ENCODE measurements at places on chromosomes 7 and 10.
A peak's percentile ranks its signal among the peaks of the same experiment; 100 is the strongest.

DNA sequence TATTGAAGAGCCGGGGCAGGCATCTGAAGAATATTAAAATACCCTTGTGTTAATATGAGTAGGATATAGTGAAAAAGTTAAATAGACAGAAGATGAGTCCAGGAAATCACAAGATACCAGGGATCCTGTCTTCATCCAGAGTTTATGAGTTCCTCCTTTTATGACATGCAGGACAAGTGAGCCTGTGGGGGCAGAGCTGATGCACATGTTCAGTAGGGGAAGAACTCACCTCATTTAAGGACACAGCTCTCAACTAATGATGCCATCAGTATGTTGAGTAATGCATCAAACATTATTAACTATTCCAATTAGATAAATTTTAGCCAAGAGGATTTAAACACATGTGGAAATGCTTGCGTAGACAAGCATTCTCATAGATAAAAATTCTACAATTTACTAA lies 435.8 kb upstream of the AKR1E2 start:
- DNase-seq: no peak

GRCh38 chr10:29970576-29970975 lies 88.8 kb downstream of the JCAD start:
- no peak for DNase-seq

GRCh38 chr10:43817368-43817767 lies 168.7 kb upstream of the ZNF32 start:
- no peak for DNase-seq

DNA sequence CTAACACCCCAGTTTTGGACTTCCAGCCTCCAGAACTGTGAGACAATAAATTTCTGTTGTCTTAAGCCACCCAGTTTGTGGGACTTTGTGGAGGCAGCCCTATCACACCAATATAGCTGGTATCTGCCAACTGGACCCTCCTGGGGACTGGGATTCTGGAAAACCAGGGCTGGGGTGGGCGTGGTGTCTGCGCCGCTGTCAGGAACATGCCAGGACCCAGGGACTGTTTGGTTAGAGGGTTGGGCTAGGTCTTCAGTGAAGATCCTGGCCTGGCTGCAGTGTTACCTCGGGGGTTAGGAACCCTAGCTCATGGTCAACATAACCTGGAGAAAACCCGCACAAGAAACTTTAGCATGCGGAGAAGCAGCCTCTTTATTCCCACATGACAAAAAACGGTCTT lies 42.6 kb downstream of the PNLIPRP2 start:
- no peak for DNase-seq

DNA sequence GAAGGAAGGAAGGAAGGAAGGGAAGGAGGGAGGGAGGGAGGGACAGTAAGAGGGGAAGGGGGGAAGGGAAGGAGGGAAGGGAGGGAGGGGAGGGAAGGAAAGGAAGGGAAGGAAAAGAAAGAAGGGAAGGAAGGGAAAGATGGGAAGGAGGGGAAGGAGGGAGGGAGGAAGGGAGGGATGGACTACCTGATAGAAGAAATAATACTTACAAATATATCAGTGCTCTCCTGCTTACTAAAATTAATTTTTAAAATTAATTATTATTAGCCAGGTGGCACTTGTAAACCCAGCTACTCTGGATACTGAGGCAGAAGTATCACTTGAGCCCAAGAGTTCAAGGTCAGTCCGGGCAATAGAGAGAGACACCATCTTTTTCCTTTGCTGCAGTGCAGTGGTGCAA lies 18.5 kb downstream of the ZC3HC1 start:
- DNase-seq: no peak

DNA sequence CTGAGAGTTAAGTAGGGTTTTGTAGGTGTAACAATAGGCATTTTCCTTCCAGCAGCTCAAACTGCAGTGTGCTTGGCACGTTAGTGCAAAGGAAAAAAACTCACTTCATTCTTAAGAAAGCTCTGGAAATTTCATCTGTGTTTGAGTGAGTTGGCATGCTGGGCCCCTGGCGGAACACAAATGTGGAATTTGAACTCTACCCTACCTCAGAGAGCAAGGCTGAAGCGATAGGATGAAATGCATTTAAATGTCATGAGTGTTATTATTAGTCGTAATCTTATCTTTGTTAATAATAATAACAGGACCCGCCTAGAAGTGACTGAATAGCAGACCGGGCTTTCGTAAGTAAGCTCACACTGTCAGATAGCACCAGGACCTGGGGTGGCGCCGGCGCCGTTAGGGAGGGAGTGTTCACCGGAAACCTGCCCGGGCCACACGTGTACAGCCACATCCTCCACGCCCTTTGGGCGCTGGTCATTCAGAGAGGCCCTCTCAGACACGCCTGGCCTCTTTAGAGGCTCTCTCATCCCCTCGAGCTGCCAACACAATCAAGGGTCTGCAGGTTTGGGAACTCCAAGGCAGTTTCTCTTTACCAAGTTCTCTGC lies 63.5 kb downstream of the GRK5 start:
- DNase-seq: no peak

DNA sequence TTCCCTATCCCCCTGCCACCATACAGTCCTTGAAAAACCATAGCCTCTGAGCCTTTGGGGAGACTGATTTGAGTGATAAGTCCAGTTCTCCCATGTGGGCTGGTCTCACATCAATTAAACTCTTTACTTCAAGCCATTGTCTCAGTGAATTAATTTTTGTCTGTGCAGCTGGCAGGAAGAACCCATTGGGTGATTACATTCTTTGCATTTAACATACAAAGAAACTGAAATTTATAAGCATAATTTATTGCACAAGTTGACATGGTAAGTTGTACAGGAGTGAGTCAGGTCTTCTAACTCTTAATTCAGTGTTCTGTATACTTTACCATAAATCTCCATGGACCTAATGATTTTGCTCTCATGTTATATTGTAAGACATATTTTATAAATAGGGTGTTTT lies 1613.0 kb upstream of the LRRTM3 start:
- DNase-seq: no peak

DNA sequence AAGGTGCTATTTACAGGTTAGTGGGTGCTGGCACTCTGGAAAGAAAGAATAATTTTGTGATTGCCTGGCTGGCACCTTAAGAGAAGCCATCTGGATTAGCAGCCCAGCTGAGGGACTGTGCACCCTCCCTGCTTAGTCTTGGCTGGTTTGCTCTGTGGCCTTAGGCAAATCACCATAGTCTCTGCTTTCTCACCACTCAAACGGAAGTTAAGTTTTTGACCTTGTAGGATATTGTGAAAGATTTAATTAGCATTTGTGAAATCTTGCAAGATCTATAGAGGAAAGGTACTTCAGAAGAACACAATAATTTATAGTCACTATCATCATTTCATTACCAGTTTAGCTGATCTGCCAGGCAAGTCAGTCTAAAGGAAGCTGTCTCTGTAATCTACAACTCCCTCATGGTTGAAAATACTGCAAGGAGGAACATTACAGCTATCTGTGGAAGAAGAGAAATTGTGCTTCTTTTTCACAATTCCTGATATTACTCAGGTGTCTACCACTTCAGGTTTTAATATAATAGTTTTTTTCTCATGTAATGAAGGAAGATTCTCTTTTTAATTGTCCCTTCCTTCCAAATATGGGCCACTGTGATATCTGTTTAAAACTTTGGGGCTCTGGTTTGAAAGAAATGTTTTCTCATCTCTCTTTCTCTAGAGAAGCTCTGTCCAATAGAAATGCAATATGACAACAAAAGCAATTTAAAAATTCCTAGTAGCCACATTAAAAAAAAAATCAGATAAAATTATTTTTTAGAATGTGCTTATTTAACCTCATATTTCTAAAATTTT lies 219.6 kb downstream of the PTEN start:
- DNase-seq: no peak

GRCh38 chr7:143936087-143937009 lies 1.3 kb downstream of the OR2F2 start:
- DNase-seq: peak; percentile 5

DNA sequence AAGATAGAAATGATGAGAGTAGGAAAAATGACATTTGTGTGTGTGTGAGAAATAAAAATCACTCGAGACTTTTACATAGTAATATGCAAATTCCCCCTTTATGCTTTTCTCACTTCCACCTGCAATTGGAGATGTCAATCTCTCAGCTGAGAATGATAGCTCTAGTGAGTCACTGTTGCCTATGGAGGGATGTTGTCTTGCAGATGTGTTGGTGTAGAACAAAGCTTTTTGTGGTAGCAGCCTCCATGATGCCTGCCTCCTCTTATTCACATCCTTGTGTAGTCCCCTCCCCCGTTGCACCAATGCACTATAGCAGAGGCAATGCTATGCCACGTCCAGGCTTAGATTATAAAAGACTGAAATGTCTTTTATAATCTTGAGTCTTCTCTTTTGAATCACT lies 33.8 kb downstream of the SPAG6 start:
- DNase-seq: no peak

DNA sequence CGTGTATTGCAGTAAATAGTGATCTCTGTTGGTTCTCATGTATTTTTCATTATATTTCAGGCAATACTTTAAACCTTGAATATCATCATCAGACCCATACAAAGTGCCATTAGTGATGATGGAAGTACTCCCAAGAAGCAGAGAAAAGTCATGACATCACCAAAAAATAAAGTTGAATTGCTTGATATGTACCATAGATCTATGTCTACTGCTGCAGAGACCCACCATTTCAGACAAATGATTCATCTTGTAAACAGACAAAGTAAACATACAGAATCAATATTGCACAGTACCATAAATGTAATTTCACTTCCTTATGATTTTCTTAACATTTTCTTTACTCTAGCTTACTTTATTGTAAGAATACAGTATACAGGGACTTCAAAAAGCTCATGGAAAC lies 347.8 kb downstream of the IPMK start:
- no peak for DNase-seq

DNA sequence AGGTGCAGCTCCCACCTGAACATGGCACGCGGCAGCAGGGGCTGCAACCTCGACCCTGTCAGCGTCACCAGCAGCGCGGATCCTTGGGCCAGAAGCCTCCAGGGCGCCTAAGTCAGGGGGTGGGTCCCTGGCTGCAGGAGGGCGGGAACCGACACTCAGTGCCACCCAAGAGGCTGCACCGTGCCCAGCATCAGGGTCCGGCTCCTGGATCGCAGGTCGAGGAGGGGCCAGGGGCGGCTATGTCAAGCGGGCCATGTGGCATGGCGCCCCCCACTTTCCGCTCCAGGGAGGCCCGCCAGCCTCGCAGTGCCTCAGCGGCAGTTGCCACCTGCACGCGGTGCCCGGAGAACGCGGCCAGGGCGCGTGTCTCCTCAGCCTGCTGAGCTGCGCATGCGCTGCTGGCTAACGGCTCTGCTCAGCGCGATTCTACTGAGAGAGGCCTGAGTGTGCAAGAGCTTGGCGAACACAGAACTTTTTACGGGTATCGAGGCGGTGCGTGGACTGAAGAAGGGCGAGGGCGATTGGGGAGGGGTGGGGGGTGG lies at the start of gene ANKRD30A:
ANKRD30A (plus strand) TSS at position 408 of the 542 bp plus-strand sequence. CDS start 190 bp downstream, outside the sequence.
- DNase-seq: no peak

DNA sequence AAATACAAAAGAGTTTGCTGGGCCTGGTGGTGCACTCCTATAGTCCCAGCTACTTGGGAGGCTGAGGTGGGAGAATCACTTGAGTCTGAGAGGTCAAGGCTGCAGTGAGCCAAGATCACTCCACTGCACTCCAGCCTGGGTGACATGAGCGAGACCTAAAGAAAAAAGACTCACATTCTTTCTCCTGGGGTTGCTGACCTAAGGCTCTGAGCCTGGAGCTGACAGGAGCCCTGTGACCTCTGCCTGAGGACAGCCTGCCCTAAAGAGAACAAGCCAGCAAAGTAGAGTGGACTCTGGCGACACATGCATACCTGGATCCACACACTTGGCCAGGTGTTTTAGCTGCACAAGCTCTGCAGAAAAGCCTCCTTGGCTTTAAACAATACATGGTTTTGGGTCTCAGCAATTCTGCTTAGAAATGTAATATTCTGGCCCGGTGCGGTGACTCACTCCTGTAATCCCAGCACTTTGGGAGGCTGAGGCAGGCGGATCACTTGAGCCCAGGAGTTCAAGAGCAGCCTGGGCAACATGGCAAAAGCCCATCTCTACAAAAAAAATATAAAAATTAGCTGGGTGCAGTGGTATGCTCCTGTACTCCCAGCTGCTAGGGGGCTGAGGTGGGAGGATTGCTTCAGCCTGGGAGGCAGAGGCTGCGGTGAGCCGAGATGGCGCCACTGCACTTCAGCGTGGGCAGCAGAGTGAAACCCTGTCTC lies 58.4 kb downstream of the TMEM209 start:
- DNase-seq: no peak

DNA sequence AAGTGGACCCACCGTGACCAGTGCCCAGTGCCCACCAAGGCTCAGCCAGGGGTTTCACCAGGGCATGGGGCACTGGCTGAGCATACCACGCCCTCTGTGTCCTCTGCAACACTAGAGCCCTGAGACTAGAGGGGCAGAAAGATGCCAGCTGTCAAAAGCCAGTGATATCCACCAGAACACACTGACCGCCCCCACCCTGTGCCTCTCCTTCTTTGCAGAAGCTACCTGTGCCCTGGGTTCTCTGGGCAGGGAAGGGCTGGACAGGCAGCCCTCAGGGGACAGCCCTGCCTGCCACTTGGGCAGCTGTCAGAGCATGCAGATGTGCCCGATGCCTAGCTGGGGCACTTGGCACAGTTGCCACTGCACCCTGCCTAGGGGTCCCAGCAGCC lies 494 bp downstream of the VSIR start:
- DNase-seq: no peak

- no peak for DNase-seq
These were observed 147.7 kb upstream of the BMPER start for GRCh38 chr7:33757563-33758165.

GRCh38 chr10:11553773-11554381 lies 57.6 kb downstream of the USP6NL start:
- DNase-seq: no peak

DNA sequence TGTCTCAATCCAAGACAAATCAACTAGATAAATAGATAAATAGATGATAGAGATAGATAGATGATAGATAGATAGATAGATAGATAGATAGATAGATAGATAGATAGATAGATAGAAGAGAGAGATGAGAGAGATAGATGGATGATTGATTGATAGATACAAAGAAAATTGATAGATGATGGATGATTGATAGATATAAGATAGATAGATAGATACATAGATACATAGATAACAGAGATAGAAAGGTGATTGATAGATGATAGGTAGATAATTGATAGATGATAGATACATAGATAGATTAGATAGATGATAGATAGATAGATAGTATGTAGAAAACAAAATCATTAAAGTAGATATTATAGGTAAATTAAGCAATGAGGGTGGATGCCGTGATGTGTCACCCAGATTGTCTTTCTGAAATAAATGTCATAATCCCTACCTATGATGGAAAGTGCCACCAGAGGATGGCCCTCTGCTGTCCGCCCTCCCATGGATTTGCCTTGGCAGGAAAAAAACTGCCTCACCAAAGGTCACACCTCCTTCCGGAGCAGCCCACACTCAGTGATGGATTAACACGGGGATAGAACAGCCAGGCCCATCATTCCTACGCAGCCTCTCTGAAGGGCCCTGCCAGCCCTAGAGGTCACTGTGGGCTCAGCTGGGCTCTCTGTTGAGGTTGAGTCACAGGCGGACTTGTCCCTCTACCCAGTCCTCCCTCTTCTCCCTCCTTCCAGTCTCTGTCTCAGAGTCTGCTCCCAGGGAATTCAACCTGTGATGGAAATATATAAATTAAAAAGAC lies 50.8 kb downstream of the KCNH2 start:
- no peak for DNase-seq

GRCh38 chr10:89367529-89367928 lies 10.3 kb upstream of the IFIT1B start:
- no peak for DNase-seq
